ENCODE measurements at places on chromosomes 11 and 22.

DNA sequence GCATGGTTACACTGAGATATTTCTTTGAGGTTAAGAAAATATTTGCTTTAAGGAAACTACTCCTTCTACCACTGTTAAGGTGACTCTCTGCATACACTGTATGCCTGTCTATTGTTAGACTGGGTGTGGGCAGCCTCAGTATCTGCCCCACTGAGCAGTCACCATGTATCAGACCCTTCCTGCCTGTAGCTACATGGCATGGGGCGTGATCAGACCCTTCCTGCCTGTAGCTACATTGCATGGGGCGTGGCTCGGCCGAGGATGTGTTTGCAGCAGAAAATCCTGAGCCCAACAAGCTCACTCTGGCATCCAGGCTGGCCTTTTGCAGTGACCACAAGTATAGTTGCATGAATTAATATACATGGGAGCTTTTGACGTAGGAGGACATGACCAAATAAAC, 669.4 kb downstream of the OPCML start:
- DNase-seq: no peak

- peak; percentile 81 for DNase-seq
Measured at GRCh38 chr11:122656073-122656630, 630 bp downstream of the UBASH3B start.

DNA sequence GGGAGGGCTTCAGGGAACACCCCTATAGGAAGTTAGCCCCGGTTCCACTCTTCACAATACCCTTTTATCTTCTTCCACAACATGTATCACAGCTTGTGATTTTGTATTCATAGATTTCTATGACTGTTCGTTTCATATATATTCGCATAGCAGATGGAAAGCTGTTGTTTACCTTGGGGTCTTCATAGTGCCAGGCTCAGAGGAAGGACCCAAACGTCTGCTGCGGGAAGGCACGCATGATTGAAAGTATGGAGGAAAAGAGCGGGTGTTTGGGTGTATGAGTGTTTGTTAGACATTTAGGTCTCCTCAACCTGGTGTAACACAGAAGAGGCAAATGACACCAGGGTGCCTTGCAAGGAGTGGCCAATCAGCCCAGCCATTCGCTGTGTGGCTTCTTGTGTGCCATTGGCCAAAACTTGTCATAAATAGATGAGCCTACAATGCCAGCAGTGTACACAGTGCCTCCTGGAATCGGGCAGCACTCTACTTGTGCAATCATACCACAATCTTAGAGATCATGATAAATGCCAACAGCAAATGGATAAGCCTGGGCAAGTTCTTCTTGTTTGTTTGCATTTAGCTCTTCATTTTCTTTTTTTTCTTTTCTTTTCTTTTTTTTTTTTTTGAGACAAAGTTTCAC, 10.9 kb upstream of the ADA2 start:
- no peak for DNase-seq

DNA sequence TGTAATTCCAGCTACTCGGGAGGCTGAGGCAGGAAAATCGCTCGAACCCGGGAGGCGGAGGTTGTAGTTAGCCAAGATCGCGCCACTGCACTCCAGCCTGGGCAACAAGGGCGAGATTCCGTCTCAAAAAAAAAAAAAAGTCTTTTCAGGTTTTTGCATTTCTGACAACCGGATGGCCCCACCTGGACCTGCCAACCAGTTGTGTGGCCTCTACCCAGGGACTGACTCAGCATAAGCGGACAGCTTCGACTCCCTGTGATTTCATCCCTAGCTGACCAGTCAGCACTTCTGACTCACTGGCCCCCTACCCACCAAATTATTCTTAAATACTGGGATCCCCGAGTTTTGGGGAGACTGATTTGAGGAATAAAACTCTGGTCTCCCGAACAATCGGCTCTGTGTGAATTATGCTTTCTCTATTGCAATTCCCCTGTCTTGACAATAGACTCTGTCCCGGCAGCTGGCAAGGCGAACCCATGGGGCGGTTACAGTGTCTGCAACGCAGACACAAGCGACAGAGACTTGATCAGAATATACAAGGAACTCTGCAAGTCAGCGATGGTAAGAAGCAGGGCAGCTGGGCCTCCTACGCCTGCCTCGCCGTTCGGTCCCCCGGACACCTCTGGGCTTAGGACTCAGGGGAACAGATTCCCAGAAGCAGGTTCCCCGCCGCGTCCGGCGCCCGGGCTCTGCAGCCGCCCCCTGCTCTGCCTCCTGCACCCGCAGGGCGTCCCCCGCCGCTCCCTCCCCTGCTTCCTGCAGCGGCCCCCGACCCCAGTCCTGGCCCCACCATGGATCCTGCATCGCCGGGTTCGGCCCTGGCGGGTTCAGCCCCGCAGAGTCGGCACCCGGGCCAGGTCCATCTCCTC, 741 bp upstream of the TALDO1 start:
- DNase-seq: peak; percentile 41

GRCh38 chr11:102622258-102622657, 2.9 kb downstream of the MMP20 start:
- DNase-seq: no peak

DNA sequence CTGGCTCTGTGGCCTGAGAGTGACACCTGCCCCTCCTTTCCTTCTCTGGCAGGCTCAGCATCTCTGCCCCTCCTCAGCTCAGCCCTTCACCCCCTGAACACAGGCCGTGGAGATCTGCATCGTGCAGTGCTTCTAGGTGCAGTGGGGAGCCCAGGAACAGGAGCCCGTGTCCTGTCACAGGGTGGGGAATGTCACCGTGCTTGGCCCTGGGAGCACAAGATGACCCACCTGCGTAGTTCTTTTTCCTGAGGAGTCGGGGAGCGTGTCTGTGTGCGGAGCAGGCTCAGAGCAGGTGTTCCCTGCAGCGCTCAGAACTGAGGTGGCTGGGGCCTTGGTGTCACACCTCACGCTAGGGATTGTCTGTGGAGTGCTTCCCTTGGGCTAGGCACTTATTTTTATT, 10.6 kb downstream of the TBC1D22A start:
- no peak for DNase-seq

DNA sequence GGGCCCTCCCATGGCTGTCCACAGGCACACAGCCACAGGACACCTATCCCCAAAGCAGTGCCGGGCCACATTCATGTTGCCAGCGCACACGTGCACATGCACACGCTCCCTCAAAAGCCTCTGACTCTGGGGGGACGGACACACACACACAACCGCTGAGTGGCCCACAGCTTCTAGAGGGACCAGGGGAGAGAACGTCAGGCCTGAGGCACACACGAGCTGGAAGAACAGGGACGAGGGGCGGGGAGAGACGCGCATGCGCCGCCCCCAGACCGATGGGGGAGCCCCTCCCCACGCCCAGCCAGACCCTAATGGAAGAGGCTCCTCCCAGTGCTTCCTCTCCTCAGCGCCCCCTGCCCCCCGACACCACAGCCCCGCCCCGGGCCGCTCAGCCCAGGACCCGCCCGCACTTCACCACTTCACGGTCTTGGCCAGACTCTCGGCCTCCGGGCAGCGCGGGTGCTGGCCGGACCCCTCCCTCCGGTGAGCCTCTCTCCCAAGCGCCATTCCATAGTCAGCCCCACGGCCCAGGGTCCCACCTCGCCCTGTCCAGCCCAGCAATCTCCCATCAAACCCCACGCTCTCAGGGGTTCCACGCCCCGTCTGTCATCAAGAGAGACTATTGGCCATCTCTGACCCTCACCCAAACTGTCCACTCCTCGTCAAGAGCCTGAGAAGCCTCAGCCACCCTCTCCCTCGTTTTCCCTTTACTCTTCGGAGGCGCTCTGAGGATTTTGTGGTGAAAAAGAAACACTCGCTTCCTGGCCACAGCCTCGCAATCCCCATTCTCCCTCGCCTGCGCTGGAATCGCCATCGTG, 11.7 kb downstream of the NRXN2 start:
- DNase-seq: no peak

- DNase-seq: no peak
Measured at GRCh38 chr11:79501707-79502106, 60.9 kb upstream of the TENM4 start.

- DNase-seq: no peak
Measured at GRCh38 chr22:22609291-22609690, 35.1 kb upstream of the GGTLC2 start.

GRCh38 chr11:114298710-114299109, 2.5 kb downstream of the NNMT start:
- DNase-seq: no peak

GRCh38 chr11:10584071-10584501, 15.6 kb upstream of the LYVE1 start:
- DNase-seq: no peak

DNA sequence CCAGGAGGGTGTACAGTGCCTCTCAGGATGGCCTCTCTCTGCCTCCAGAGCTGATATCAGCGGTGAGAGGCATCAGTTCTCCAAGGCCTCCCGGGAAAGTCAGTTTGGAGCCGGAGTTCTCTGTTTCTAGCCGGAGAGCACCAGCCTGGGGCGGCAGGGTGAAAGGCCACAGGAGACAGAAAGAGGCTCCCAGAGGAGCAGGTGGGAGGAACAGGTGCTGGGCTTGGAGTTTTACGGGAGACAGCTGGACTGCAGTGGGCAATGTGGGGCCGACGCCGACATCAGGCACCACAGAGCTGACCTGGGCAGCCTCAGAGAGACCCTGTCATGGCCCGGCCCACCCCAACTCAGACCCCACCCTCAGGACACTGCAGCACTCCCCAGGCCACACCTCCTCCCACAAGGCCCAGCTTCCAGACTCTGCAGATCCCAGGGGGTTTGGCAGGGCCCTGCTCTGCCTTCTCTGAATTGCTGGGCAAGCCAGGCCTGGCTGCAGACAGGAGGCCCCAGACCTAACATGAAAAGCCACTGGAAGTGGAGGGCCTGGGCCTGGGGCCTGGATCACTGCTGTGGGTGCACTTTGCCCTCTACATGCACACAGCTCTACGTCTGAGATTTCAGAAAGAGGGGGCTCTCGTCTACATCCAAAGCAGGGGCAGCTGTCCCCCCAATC, 885.6 kb downstream of the BRD1 start:
- no peak for DNase-seq

DNA sequence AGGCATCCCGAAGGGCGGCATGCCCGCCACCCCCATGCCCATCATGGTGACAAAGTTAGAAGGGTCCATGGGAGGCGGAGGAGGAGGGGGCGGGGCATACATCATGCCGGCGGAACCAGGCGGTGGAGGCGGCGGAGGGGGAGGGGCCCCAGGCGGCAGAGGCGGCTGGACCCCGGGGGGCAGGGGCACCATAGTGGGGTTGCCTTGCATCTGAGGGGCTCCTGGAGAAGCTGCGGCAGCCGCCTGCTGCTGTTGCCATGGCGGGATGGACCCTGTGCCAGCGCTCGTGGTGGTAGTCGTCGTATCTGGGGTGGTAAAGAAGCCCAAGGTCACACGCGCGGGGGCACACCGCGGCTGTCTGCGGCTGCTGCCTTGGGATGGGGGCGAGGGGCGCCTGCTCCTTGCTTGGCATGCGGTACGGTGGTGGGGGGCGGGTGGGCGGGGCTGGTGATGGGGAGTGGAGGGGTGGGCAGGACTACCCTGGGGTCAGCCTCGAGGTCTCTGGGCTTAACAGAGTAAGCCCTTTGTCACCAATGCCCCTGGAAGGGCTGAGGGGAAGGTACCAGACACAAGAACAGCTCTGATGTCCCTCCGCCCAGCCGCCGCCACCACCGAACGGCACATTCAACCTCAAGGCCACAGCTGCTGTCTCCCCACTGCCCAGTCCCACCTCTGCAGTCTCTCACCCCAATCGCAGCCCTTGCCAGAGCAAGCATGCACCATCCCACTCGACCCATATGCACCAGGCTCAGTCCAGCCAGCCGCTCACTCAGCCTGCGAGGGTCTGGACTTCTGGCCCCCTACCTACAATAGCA, 6.3 kb upstream of the PYGM start:
- DNase-seq: no peak

GRCh38 chr11:77038029-77038824, 4.0 kb downstream of the B3GNT6 start:
- no peak for DNase-seq

DNA sequence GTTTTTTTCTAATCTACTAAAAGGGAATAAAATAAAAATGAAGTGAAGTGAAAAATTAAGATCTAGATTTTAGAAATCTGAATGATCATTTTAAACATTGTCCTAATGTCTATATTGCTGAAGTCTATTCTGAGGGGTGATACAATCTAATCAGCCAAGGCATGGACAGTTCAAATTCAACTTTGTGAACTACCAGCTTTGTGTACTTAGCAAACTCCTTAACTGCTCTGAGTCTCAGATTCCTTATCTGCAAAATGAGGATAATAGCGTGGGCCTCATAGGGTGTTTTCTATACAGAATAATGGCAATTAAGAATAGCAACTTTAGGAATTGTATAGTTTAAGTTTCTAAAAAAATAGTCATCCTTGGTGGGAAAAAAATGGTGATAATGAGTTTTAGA, 31.4 kb downstream of the FAR1 start:
- DNase-seq: no peak

DNA sequence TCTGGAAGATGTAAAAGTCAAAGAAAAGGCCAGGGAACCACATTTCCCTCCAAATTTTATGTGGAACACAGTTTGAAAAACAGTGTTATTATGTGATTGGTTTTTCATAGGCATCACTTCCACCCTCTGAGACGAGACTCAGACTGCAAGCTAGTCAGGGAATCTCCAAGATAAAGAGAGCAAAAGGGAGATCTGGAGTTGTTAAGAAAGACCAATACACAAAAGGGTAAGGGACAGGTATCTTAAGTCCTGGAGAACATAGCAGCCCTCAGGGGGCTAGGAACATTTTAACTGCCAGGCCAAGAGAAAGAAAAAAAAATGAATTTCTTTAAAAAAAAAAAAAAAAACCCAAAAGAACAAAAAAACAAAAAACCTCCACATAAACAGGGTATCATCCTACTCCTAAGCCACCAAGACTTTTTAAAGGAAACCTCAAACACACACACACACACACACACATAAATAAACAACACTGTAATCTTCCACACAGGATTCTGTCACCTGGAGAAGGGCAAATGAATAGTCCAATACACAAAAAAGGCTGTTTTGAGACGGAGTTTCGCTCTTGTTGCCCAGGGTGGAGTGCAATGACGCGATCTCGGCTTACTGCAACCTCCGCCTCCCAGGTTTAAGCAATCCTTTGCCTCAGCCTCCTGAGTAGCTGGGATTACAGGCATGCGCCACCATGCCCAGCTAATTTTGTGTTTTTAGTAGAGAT, 44.5 kb downstream of the CELF1 start:
- DNase-seq: no peak

DNA sequence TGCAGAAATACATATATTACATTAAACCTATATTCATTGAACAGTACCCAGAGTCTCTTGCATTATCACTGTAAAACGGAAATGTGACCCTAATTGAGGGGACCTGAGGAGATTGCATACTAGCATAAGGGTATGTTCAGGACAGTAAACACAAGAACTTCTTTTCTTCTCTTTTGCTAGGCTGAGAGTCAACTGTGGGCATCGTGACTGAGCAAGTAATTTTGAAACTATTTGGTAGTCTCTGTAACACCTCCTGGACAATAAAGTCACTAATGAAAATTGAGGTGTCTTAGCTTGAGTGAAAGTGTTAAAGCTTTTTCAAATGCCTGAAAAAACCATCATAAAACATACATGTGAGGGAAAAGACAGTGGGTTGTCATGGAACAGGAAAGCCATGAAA, 90.9 kb downstream of the PDHX start:
- DNase-seq: no peak

GRCh38 chr11:69296890-69297786, 3.2 kb downstream of the MYEOV start:
- peak; percentile 96 for DNase-seq

GRCh38 chr11:35412285-35412684, 7.1 kb downstream of the SLC1A2 start:
- DNase-seq: peak; percentile 37

All from GM03348 (cell line).